ENCODE measurements at places on chromosomes 16 and 17.
A peak's percentile ranks its signal among the peaks of the same experiment; 100 is the strongest.

GRCh38 chr16:82454152-82454551, 172.6 kb upstream of the CDH13 start:
- no peak for DNase-seq

- no peak for DNase-seq
Observed at GRCh38 chr16:19613834-19614233, 58.3 kb downstream of the VPS35L start.

DNA sequence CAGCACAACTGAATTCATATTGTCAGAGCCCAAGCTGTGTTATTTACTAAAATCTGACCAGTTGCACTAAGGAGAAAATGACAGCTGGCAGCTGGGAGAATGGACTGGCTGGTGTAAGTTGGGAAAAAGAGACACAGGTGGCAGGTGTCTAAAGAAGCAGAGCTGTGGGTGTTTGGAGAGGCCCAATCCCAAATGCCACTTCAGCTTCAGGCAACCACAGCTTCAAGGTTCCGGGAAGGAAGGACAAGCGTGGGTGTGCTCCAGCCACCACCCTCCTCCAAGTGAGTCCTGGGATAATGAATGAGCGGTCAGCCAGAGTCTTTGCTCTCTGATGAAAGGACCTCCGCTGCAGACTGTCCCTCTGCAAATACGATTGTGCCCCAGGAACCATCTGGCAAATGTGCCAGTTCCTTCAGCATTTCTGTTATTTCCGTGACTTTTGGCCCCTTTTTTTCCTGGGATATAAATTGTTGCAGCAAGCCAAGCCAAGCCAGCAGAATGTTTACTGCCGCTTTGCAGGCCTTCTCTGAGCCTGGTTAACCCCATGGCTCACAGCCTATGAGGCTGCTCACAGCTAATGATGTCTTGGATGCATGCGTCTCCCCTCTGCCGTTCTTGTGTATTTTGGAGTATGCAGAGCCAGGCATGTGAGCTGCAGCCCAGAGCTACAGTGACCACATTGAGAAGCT, 9.5 kb upstream of the RHBDL3 start:
- DNase-seq, result no peak

- DNase-seq, result peak; percentile 98
Observed at GRCh38 chr16:361872-362701, 8.3 kb downstream of the MRPL28 start.

DNA sequence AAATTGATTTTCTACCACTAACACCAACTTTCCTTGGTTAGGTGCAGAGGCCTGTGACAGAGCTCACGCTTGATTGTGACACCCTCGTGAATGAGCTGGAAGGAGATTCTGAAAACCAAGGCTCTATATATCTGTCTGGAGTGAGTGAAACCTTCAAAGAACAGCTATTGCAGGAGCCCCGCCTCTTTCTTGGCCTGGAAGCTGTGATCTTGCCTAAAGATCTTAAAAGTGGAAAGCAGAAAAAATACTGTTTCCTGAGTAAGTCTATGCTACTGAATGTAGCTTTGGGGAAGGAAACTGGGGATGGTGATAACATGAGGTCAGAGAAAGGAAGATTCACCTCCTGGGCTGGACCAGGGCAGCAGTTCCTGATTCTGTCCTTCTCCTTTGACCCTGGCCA, 38.3 kb downstream of the REXO5 start:
- DNase-seq, result no peak

- DNase-seq, result no peak
Observed at GRCh38 chr16:2507665-2508064, 6.1 kb upstream of the ATP6V0C start.

GRCh38 chr17:45394913-45395568, 37.6 kb downstream of the ARHGAP27 start:
- DNase-seq, result peak; percentile 72

GRCh38 chr16:68300734-68301459, 9.8 kb downstream of the SLC7A6OS start:
- no peak for DNase-seq

- DNase-seq, result no peak
Observed at GRCh38 chr16:879461-879861, 78.9 kb upstream of the GNG13 start.

GRCh38 chr17:78170692-78171590, 2.6 kb downstream of the SYNGR2 start:
- no peak for DNase-seq

DNA sequence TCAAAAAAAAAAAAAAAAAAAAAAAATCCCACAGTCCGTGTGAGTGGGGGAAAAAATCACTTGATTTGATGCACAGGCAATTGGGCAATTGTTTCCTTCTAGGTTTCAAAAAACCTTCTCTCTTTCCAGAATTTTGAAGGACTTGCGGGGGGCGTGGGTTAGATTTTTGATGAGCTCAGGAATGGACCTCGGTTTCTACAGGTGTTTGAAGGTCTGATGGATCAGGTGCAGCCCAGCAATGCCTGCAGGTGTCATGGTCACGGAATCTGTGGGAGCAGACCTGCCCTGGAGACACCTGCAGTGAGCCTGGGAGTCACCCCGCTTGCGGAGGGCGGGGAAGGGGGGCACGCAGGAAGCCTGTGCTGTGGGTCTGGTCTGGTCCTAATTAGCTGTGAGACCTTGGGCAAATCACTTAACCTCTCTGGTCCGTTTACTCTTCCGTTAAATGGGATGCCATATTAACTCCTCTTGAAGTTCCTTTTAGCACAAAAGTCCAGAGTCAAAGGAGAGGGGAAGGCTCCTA, 174.2 kb downstream of the IRF8 start:
- no peak for DNase-seq

- DNase-seq, result peak; percentile 77
Observed at GRCh38 chr16:15704545-15704987, 54.5 kb downstream of the NDE1 start.

- no peak for DNase-seq
Observed at GRCh38 chr16:68214726-68215125, 21.2 kb downstream of the ESRP2 start.

DNA sequence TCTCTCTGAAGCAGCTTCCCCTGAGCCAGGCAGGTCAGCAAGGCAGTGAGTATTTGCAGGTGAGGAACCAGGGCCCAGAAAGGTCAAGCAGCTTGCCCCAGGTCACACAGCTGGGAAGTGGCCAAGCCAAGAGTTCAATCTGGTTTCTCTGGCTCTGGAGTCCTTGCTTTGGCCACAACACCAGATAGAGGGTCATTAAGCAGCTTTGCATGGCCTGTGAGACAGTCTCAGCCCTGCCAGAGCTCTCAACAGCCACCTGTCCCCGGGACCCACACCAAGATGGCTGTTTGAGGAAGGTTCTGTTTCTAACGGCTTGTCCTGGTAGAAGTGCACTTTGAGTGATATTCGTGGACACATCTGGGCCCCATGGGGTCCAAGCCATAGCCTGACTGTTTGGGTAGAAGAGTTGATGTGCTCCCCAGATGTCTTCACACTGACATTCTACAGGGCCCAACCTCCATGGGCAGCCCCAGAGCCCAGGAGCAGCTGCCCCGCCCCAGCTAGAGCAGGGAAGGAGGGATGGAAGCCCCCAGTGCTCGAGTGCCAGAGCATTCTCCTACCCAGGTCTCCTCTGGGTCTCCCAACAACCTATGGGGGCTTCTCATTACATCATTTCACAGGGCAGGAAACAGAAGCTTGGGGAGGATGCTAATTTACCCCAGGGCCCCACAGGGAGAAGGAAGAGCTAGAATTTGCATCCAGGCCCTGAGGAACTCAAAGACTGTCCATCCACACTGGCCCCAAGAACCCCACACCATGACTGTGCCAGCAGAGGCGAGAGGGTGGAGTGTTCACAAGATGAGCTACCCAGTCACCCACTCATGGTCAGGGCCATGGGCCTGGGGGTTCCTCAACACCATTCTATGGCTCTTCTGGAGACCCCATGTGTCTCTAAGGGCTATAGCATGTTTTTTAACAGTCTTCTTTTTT, 107.3 kb upstream of the CDH5 start:
- DNase-seq, result no peak

DNA sequence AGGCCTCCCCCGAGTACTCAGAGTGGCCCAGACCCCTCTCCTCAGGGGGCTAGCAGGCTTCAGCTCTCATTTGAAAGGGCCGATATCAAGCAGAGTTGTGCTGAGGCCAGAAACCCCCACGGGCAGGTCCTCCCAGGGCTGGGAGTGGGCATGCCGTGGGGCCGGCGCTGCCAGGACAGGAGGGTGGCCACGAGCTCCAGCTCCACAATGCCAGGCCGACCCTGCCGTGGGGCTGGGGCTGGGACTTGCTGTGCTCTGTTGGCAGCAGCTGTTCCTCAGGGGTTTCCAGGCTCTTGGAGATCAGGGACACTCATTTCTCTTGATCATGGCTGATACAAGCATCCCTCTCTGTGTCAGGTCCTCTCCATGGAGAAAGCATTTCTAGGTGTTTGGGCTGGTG, 3.2 kb upstream of the NPB start:
- no peak for DNase-seq

DNA sequence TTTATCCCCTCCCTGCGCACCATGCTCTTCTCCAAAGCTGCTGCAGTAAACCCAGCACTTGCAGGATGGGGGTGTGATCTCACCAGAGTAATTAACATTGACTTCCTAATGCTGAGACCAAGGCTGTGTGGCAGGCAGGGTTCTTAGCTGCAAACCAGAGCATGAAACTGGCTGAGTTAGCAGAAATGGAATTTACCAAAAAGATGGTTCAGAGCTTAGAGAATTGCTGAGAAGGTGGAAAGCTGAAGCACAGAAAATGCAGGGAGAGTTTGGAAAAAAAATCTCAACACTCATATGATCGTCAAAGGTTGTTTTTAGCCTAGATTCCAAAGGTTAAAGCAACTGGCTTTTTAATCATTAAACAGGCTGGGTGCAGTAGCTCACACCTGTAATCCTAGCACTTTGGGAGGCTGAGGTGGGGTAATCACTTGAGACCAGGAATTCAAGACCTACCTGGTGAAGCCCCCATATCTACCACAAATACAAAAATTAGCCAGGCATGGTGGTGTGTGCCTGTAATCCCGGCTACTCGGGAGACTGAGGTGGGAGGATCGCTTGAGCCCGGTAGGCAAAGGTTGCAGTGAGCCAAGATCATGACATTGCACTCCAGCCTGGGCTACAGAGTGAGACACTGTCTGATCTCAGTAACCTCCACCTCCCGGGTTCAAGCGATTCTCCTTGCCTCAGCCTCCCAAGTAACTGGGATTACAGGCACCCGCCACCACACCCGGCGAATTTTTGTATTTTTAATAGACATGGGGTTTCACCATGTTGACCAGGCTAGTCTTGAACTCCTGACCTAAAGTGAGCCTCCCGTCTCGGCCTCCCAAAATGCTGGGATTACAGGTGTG, 6.0 kb upstream of the TXNDC11 start:
- no peak for DNase-seq

DNA sequence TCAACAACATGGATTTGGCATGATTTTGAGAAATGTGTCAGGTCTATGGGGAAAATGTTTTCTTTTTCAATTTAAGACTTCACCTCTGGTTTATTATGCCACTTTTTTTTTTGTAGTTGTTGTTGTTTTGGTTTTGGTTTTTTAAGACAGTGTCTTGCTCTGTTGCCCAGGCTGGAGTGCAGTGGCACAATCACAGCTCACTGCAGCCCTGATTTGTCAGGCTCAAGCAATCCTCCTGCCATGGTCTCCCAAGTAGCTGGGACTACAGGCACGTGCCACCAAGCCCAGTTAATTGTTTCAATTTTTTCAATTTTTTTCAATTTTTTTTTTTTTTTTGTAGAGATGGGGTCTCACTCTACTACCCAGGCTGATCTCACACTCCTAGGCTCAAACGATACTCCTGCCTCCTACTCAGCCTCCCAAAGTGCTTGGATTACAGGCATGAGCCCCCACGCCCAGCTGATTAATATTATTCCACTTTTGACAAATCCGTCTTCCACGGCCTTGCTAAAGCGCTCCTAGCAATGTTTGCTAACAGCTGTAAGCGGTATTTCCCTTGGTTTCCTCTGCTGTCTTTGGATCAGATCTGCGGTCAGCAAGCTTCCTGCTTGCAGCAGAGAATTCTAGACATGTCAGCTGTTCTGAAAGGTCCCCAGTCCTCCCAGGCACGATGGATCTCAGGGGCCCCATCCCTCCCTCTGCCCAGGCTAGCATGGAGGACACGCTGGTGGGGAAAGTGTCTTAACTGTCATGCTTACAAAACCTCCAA, 7.0 kb upstream of the MILR1 start:
- no peak for DNase-seq

- no peak for DNase-seq
Observed at GRCh38 chr17:81682565-81683207, 911 bp downstream of the ARL16 start.

DNA sequence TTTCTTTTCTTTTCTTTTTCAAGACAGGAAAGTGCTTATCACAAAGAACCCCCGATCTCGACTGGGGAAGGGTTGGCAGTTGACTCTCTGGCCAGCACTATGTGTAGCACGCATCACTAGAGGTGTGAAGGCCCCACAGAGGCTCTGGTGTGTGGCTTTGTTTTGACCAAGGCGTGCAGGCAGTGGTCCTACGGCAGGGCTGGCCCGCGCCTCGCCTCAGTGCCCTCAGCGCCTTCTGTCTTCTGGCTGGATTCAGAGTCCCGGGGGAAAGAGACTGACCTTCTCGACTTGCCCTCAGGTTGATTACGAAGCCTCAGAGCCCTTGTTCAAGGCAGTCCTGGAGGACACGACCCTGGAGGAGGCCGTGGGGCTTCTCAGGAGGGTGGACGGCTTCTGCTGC, 18.7 kb downstream of the SGSH start:
- no peak for DNase-seq

GRCh38 chr17:70037498-70037897, 37.5 kb upstream of the KCNJ16 start:
- no peak for DNase-seq

- no peak for DNase-seq
Observed at GRCh38 chr16:5604770-5605169, 507.2 kb upstream of the EEF2KMT start.

DNA sequence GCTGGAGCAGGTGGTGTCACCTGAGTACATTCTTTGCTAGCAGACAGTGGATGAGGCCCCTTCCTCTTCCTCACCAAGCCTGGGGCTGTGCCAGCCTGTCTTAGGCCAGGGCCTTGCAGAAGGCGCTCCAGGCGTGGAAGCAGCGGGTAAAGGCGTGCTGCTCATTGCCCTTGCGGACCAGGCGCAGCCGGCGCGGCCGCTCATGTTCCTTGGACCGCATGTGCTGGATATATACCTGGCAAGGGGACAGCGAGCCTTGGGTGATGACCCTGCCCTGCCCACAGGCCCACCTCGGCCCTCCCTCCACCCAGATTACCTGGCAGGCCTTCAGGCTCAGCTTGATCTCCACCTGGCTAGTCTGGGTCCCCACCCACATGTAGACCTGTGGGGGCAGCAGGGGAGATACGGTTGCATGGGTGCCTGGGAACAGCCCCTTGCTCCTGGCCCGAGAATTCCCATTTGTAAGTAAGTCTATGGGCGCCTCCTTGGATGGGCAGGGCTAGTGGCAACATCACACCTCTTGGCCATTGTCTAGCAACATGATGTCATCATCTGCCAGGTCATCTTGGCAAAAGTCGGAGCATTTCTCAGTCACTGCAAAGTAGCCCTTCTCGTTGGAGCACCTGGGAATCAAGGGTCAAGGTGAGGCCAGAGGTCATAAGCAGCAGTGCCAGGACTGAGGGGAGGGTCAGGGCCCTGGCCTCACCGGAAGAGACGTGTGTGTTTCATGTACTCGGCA, 13.3 kb downstream of the FLII start:
- no peak for DNase-seq
